ENCODE measurements at places on chromosomes 2 and 18.

DNA sequence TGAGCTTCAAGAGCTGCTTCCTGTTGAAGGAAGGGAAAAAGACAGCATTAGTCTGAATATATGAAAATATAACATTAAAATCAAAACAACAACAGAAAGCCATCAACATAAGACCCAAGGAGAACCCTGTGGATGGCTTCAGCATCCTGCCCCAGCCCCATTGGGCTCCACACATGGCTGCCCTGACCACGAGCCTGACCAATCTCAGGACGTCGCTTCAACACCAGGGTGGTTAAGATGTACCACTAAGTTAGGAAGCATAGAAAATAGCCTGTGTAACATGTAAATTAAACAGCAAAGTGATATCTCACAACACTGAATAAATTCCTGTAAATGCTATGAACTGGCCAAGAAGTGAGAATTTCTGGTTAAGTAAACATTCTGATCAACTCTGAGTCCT is 77.2 kb upstream of the CD226 start:
- DNase-seq = no peak

- DNase-seq = no peak
Observed at GRCh38 chr2:105721991-105722511, 22.7 kb upstream of the NCK2 start.

DNA sequence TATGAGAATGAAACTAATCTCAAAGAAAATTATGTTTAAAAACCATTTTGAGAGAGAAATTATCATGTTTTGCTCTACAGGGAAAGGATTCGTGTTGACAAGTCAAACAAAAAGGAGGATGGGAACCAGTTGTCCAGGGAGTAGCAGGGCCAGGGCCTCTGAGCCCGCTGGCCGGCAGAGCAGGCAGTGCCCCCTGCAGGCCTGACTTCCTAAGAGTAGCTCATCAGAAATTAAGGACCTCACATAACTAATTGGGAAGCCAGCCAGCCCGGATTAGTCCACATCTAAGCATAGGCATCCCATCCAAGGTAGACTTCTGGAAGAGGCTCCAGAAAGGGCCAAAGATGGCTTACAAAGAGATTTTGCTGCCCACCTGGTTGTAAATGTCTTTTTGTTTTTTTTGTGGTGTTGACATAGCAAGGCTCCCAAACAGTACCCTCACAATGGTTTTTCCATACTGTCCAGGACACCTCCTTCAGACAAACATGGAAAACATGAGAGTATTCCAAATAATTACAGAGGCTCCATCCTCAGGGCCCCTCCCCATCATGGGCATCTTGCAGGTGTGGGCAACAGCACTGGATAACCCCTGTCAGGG is 241.2 kb upstream of the TANK start:
- peak; percentile 50 for DNase-seq

- no peak for DNase-seq
Observed at GRCh38 chr2:17375262-17375661, 143.0 kb downstream of the RAD51AP2 start.

- no peak for DNase-seq
Observed at GRCh38 chr2:137437386-137437785, 526.9 kb upstream of the HNMT start.

GRCh38 chr2:20011276-20012031 is 1.0 kb downstream of the MATN3 start:
- no peak for DNase-seq

DNA sequence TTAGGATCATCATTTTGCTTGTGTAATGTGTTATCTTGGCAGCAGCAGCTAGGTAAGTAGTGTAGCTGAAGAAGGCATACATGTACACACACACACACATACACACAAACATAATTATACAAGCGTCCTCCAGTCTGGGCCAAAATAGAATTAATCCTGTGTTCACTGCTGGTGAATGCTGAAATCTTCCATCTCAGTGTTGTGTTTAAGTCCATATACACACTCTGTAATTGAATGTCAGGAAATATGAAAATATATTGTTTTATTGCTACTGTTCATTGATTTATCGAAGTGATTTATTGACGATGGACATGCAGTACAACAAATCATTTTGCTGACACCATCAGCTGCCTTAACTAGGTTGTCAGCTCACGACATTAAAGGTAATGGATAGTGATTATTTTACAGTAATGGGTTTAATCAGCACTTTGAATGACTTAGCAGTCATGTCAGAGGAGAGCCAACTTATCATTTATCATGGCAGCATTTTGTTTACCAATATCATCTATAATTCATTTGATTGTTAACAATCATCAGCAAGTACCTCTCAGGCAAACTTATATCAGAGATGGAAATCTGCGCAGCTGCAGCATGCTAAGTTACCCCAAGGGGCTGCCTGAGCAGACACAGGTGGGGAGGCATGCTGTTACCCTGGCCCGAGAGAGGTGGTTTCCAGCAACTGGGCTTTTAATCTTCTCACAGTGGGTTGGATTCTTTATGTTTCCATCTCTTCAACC is 83.7 kb upstream of the FSHR start:
- DNase-seq = no peak
